ENCODE measurements at places on chromosomes 7 and 10.

GRCh38 chr7:34939175-34939574 lies 98.1 kb downstream of the DPY19L1 start:
- peak; percentile 94 for DNase-seq

DNA sequence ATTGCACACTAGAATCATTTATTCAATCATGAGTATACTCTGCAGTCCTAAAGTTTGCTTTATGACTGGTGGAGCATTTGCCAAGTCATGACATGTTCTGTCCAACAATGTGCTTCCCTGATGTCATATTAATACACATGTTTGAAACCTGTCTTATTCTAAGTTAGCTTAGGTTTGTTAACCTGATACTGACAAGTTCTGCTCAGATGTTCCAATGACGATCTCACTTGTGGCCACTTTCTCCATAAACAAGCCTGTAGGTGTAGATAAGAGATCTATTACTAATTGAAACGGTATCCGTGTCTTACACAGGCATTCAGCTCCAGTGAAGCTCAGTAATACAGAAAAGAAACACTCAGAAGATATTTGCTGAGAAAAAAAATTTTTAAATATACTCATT lies 64.9 kb downstream of the GPR37 start:
- no peak for DNase-seq

GRCh38 chr10:47413531-47414226 lies 29.6 kb upstream of the ZNF488 start:
- DNase-seq, result no peak

DNA sequence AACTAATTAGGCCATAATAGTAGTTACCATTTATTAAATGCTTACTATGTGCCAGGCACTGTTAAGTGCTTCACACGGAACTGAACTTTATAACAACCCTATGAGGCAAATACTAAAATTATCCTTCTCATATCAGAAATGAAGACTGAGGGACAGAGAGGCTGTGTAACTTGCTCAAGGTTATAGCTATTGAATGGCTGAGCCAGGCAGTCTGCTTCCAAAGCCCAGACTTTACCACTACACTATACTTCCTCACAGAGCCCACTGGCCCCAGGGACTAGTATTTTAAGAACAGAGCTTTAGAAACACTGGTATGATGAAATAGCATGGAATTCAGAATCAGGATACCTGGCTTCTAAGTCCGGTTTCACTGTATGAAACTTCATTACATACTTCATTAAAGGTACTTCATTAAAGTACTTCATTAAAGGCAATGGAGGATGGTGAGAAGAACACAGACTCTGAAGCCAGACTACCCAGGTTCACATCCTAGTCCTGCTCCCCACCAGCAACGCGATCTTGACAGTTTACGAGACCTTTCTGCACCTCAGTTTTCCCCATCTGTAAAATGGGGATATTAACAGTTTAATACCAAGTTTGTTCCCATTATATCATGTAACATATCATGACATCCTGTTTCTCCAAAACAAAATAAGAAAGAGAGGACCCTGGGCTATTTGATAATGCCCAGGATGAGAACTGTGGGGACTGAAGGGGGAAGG lies 19.6 kb downstream of the ANXA11 start:
- DNase-seq, result no peak

DNA sequence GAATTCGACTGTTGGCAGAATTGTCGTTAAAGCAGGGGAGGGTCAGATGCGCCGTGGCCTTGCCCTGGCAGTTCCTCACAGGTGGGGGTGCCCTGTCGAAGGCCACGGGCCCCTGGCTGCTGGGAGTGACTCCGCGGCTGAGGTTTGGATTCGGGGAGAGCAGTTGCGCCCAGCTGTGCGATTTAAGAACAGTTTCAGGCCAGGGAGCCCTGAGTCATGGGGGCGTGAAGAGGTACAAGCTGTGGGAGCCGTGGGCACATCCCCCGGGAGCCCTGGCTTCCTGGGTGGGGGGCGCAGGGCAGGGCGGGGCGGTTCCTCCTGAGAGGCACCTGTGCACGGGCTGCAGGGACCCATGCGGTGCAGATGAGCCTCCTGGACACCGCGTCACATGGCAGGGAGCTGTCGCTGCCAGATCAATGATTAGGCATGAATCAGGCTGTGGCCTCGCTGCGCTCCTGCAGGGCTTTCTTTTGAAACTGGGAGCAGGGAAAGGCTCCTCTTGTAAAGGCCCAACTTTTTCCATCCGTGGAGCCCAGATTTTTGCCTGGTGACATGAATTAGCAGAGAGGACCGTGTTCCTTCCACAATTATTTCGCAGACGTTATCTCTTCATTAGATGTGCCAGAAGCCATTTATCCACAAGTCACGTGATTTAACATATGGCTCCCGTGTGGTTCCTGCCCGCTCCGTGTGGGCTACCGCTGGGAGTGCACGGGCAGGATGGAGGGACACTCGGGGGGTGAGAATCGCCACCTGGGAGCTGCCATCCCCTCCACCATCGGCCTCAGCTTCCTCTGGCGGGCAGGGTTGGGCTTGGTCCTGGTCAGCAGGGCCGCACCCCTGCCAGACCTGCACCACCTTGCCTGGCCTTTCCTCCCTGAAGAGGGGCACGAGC lies 918 bp downstream of the PWWP2B start:
- DNase-seq, result peak; percentile 34

GRCh38 chr7:105399043-105399725 lies 10.5 kb upstream of the SRPK2 start:
- DNase-seq, result peak; percentile 61

DNA sequence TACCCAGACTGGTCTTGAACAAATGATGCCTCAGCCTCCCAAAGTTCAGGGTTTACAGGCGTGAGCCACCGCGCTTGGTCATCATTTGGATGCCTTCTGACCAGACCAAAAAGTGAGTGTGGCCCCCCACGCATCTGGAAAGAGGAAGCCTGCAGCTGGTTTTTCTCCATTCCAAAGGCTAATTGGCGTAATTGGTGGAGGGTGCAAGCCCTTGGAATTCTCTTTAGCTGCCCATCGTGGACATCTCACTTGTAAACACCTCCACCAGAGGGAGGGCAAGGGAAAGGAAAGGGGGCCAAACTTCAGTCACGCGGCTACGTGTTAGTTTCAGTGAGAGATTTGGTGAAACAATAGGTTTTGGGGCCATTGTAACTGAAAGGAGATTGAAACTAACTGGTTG lies 4.1 kb upstream of the ARHGAP21 start:
- DNase-seq, result peak; percentile 30

DNA sequence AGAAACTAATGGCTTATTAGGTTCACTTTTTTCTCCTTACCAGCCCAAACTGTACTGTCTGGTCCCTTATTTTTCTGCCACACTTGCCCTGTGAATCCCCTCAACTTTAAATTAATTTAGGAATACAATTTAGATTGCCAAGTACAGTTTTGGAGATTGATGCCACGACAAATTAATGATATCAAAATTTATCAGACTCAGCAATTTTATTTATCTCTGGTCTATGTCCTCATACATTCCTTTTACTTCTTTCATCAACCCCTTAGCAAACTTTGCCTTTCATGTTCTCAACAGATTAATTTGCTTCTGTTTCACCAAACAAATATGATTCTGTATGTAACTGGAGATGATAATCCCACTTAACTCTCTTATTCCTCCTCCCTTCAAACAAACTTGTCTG lies 38.2 kb downstream of the SHOC2 start:
- no peak for DNase-seq

DNA sequence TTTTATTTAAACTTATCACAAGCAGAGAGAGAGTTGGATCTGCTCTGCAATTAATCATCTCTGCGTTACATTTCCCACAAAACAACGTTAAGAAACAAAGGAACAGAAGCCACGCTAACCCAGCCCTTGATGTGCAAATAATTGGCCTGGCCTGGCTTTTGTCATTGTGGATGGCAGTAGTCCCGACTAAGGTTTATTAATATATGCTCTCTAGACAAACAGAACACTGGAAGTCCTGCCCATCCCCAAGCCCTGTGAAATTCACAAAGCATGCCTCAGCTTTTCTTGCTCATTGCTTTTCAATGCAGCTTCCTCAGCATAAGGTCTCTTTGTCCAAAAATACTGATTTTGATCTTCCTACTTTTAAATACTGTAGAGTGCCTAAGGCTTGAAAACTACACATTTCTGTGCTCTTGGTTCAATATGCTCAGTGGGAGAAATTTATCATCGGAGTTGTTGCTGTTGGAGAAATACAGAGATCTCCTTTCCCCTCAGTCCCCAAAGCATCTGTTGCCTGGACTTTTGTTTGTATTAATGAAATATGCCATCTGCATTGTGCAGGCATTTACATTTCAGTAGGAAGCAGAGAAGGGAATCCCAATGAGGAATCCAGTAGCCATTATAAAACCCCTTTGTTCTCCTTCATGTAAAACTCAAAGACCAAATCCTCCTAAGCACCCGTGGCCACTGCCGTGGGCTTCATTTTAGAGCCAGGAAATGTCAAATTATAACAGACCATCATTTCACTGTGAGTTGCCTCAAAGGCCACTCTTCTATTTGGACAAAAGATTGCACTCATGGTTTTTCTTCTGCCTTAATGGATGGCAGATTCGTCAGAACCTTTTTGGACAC lies 61.1 kb downstream of the SORCS1 start:
- no peak for DNase-seq

- no peak for DNase-seq
Measured at GRCh38 chr10:132911786-132912097, 30.6 kb downstream of the CFAP46 start.

- DNase-seq, result no peak
Measured at GRCh38 chr7:38020121-38020785, 99.8 kb downstream of the EPDR1 start.

- no peak for DNase-seq
Measured at GRCh38 chr7:100753750-100754149, 20.4 kb downstream of the ZAN start.

DNA sequence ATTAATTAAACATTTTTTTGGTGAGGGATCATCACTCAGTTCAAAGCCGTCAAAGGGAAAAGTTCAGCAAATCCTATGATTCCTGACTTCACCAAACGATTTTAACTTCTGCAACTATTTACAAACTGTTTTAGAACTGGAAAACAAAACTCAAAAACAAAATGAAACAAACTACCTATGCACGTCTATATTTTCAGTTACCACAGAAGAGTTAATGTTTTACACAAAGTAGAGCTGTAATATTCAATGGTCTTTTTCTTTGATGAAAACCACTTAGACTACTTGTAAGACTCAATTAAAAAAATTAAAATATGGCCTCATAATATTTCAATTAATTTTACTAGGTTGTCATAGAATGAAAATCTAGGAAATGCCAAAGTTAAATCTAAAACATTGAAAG lies 131.5 kb downstream of the ATE1 start:
- no peak for DNase-seq

GRCh38 chr10:74929197-74929596 lies 102.8 kb downstream of the KAT6B start:
- peak; percentile 82 for DNase-seq

DNA sequence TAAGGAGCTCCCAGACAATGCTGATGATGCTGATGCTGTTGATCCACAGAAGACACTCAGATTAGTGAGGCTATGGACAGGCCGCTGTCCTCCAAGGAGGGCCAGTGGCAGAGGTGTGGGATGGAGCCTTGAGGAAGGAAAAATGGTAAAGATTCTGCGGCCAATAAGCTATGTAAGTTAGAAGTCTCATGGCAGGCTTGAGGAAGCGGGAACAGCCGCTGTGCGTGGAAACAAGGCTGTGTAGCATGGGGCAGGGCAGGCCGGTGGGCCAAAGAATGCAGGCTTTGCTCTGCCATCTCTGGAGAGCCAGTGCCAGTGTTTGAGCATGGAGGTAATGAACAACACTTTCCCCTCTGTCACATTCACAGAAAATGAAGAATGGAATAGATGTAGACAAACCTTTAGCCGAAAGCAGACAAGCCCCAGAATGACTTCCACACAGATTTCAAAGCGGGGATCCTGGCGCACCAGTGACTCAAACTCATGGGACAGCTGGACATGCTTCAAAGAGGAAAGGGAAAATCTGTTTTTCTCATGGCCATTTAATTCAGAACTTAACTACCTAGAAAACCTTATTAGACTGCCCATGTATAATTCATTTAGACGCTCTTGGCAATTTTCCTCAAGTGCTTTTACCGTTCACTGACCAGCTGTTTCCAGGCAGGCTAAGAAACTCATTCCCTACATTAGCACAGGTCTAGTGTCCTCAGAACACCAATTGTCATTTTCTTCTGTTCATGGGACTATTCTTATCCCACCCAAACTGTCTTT lies 16.9 kb upstream of the FIGNL1 start:
- no peak for DNase-seq

- DNase-seq, result no peak
Measured at GRCh38 chr7:92260248-92260781, 14.5 kb downstream of the ANKIB1 start.

GRCh38 chr10:119270762-119271366 lies 63.5 kb downstream of the GRK5 start:
- DNase-seq, result peak; percentile 84

- DNase-seq, result no peak
Measured at GRCh38 chr7:114343949-114344708, 70.5 kb upstream of the FOXP2 start.

DNA sequence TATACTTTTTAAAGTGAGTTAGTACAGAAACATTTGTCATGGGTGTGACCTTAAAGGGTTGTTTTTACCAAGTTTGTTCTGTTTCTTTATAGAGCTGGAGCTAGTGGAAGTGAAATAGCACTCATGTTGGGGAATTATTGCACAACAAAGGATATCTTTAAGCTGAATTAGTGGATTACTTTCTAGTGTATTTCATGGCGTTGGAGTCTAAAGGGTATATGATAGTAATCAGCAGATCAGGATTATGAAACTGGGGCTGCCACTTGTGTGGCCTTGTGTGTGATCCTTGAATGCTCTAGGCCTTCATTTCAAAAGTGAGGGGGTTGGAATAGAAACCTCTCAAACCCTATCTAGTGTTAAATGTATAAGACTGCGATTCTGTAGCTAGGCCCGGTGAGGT lies 123.6 kb downstream of the LYZL1 start:
- DNase-seq, result peak; percentile 30

- no peak for DNase-seq
Measured at GRCh38 chr10:35613107-35613440, 7.9 kb downstream of the GJD4 start.

DNA sequence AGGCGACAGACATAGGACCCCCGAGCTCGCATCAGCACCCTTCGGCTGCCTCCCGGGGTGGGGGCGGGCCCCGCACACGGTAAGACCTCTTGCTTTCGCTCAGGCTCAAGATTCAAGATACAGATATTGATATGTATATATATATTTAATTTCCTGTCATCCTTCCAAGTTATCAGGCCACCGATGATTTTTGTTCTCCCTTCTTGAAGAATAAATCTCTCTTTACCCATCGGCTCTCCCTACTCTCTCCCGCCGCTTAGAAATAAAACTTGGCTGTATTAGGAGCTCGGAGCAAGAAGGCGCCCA lies 603 bp downstream of the ADRA2A start:
- DNase-seq, result peak; percentile 8

- no peak for DNase-seq
Measured at GRCh38 chr10:2145491-2145890, 408.2 kb upstream of the ADARB2 start.

- DNase-seq, result no peak
Measured at GRCh38 chr10:128721963-128722445, 595.8 kb upstream of the MKI67 start.

- peak; percentile 17 for DNase-seq
Measured at GRCh38 chr7:132117181-132117580, 459.1 kb downstream of the PLXNA4 start.
